ENCODE measurements at places on chromosomes 13 and 19. TPM values are rescaled to one million over a fixed set of nuclear protein-coding genes. Genes with fewer than 3 reads are reported as not detected.
A peak's percentile ranks its signal among the peaks of the same experiment; 100 is the strongest.

DNA sequence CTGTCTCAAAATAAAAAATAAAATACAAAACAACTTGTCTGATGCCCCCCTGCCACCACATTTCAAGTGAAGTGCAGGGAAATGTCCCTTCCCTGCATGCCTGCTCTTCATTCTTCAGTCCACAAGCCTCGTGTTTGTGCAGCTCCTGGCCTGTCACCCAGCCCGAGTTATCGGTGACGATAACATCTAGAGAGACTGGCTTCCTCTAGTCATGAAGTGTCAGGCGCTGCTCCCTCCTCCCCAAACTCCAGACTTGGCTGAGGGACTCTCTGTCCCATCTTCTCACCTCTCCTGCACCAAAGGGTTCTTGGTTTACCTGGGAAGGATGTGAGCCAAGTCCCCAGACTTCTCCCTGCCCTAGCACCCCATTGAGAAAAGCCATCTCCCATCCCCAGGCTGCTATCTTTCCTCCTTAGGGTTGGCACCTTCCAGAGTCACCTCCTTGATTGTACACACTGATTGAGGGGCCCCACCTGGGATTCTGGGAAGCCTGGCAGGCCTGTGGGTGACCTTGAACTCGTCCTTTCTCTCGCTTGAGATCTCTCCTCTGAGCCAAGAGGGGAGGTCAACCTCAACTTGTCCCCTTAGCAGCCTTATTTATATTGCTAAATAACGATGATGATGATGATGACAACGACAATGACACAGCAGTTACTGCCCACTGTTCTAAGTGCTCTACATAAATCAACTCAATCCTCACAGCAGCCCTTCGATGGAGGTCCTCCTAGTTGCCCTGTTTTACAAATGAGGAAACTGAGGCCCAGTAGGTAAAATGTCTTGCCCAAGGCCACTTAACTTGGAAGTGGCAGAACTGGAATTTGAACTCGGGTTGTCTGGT is 13.1 kb upstream of the PLAUR start:
- DNase-seq: no peak

Gene HNRNPM
- 40.5 TPM for total RNA-seq

Gene SULT2A1
- total RNA-seq: not detected

Gene FFAR3
- not detected for total RNA-seq

Gene KCNN4
- 30.3 TPM for total RNA-seq

DNA sequence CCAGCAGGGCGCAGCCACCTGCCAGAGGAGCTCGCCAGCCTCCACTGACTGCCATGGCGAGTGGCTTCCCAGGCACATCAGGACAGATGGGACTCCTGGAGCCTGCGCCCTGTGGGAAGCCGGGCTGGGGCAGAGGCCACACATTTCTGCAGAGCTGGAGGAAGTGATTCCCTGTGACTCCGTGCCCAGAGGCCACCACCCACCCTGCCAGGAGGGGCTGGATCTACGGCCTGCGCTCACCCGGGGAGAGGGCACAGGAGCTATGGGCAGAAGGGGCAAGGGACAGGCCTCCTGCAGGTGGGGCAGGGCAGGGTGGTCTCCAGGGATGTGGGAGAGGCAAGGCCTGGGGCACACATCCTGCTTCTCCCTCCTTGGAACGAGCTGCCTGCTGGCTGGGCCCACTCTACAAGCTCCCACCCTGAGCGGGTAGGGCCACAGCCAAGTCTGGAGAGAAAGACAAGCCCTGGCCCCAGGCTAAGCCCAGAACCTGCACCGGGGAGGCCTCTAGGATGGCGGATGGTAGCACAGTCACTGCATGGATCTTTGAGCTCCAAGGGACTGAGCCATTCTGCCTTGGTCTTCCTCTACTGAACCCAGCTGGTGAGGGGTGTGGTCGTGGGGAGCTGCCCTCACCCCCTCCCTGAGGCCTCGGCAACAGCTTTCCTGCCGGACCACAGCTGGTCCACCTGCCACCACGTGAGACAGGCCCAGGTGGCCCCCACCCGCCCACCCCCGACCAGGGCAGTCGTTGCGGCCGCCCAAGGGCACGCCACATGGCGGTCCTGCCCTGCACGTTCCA is 40.6 kb downstream of the CEBPG start:
- DNase-seq: no peak

Gene TRPC4
- 9.8 TPM for total RNA-seq

DNA sequence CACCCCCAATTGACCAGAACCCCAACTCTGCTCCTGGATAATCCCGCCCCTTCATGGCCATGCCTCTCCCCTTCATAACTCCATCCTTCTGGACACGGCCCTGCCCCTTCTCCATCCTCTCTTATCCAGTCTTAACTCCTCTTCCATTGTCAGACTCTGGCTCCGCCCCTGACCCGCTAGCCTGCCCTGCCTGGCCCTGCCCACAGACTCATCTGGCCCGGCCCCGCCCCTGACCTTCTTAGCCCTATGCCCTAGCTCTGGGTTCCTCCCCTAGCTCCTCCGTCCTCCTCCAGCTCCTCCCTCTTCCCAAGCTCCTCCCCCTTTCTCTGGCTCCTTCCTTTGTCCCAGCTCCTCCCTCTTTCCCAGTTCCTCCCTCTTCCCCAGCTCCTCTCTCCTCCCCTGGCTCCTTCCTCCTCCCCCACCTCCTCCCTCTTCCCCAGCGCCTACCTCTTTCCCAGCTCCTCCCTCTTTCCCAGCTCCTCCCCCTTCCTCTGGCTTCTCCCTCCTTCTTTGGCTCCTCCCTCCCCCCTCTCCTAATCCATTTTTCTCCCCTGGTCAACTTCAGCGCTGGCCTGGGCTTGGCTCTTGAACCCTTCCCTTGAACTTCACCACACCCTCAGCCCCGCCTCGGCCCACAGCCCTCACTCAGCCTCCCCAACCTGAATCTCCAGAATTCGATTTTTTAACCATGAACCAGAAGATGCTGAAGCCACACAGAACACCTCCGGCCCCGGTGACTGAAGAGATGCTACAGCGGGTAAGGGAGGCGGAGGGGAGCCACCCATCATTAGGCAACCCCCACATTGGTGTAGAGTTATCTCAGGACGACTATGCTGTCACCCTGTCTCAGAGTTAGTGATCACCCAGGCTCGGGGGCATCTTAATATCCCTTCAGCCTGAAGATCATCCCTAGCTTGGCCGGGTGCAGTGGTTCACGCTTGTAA is 9.2 kb upstream of the ZNF358 start:
- DNase-seq: peak; percentile 79

Gene ZNF878
- 1.1 TPM for total RNA-seq

Gene CGB7
- total RNA-seq: 5.3 TPM

Gene HCN2
- 0.42 TPM for total RNA-seq

GRCh38 chr19:35114353-35115176 is 1.1 kb upstream of the FXYD3 start:
- DNase-seq: peak; percentile 20

Gene VSTM2B
- total RNA-seq: not detected

GRCh38 chr13:35854286-35854685 is 276.9 kb downstream of the DCLK1 start:
- no peak for DNase-seq

Gene PSPN
- total RNA-seq: 1.3 TPM

DNA sequence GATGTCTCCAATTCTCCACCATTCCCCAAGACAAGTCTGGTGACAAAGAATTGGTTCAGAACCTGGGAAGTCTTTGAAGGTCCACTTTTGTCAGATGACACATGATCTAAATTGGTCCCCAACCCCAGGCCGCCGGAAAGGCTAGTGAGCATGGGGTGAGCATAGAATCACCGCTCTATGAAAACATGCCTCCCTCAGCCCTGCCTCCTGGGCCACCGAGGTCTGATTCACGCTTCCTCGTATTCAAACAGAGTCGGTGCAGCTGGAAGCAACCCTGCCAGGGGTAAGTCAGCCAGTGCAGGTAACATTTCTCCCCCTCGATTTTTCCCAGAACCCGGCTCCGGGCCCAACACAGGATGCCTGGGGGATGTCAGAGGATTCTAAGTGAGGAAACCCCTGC is 33.9 kb upstream of the KLF2 start:
- DNase-seq: no peak

Gene C19orf81
- 4.9 TPM for total RNA-seq

DNA sequence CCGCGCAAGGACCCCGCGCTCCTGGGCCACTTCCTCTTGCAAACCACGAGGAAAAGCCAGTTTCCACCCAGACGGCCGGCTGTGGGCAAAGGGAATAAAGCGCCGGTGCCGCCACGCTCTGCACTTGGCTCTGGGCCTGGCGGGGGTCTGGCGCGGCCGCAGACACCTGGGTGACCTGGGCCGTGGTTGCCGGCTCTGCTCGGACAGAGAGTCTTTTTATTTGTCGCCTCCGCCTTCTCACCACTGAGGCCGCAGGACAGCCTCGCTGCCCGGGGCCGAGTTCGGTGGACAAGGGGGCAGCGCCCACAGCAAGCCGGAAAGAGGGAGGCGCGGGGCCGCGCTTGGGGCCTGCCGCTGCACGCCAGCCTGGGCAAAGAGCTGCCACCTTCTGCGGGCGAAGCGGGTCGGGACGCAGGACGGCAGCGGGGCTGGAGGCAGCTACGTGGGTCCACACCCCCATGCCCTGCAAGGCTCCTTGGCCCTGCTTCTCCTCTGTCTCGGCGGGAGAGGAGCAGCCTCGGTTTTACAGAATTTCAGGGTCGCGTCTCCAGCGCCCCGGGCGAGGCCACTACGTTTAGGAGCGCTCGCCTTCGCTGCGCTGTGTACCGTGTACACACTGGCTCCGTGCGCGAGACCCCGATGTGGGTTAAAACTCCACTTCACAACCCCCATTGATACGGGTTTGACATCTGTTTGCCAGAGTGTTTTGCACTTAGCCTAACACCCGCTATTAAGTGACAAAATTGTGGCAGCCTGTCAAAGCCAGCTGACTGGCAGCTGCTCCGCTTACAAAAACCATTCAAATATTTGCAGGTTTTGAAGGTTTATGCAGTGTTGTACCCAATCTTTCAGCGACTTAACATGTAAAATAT is 13.0 kb upstream of the SOX1 start:
- no peak for DNase-seq

GRCh38 chr19:30557212-30557611 is 185.0 kb downstream of the ZNF536 start:
- no peak for DNase-seq

- DNase-seq: no peak
Observed at GRCh38 chr19:55153652-55154264, 3.8 kb downstream of the TNNI3 start.

DNA sequence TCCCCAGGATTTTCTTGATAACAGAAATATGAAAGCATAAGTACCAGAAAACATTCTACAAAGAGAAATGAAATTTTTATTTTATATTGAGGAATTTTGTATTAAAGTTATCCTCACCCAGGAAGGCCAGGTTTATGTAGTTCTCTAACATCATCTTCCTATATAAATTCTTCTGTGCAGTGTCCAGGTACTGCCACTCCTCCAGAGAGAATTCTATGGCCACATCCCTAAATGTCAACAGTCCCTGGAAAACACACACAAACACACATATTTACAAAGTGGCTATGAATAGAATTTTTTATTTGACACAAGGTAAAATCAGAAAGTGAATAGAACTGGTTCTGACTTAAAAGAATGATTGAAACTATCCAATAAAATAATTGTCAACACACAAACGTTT is 110.5 kb upstream of the ZNF91 start:
- DNase-seq: no peak

DNA sequence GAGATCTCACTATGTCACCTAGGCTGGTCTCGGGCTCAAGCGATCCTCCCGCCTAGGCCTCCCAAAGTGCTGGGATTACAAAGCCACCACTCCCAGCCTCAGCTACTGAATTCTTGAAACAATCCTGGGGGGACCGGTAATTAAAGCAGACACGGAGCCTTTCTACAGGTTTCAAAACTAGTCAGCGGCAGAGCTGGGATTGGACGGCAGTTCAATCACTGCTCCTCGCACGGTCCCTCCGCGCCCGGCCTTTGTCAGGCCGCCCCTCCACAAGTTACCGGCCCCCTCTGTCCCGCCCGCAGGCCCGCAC is 229 bp downstream of the BORCS8 start:
- DNase-seq: no peak

Gene ZNF428
- 45.0 TPM for total RNA-seq

- DNase-seq: peak; percentile 86
Observed at GRCh38 chr13:109383683-109384082, 402.7 kb downstream of the IRS2 start.

Gene PTH2
- not detected for total RNA-seq

GRCh38 chr13:87736849-87737385 is 65.7 kb downstream of the SLITRK5 start:
- no peak for DNase-seq

- peak; percentile 55 for DNase-seq
Observed at GRCh38 chr19:18053576-18054219, 33.0 kb downstream of the IL12RB1 start.

DNA sequence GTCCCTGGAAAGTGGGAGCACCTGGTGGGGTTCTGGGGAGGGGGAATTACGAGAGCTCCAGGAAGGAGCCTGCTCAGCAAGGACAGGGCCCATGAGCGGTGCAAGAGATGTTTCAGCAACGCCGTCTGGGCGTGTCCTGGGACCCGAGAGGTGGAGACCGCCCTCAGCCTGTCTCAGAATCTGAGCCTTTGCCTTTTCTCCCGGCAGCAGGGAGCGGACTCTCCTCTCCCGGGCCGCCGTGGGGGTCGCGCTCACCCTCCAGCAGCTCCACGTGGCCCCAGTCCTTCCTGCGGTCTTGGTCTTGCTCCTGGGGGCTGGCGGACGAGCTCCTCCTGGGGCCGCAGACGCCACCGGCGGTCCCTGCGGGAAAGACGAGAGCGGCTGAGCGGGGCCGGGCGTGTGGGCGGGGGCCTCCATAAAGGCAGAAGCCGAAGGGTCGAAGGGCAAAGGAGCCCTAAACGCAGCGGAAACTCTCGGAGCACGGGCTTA is 714 bp downstream of the POLRMT start:
- no peak for DNase-seq

Gene LRRC8E
- total RNA-seq: 15.2 TPM

Gene RASAL3
- not detected for total RNA-seq

- peak; percentile 26 for DNase-seq
Observed at GRCh38 chr19:54432144-54432738, 16.8 kb upstream of the LENG8 start.

DNA sequence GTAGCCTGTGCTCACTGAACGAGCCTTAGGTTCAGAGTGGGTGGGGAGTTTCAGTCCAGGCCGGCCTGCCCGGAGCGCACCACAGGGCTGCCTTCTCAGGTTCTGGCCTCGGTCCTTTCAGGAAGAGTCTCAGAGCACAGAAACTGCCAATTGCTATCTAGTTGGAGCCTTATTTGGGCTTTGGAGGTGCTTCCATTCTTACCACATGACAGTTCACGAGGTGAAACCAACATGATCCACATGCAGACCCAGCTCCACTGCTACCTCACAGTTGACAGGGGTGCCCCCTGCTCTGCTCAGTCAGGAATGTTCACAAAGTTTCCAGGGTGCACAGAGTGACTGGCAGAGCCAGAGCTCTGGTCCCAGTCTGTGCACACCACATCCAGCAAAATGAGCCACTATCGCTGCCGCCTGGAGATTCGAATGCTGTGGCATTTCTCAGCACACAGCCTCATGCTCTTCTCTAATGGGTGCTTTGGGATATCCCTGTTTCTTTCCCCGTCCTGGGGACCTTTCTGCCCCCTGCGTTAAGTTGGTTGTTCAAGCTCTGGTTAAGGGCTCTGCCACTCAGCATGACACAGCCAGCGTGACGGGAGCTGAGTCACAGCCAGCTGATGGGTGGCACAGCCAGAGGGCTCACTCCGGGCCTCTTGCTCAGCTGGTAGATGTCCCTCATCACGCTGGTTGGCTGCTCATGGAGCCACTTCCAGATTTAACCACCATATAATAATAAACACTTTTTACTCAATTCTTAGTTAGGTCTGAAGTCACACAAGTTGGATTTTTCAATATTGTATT is 7.5 kb upstream of the SACS start:
- peak; percentile 84 for DNase-seq

GRCh38 chr13:45109102-45109720 is 11.1 kb upstream of the GTF2F2 start:
- DNase-seq: peak; percentile 50
